ENCODE measurements at places on chromosomes 11 and 22.

DNA sequence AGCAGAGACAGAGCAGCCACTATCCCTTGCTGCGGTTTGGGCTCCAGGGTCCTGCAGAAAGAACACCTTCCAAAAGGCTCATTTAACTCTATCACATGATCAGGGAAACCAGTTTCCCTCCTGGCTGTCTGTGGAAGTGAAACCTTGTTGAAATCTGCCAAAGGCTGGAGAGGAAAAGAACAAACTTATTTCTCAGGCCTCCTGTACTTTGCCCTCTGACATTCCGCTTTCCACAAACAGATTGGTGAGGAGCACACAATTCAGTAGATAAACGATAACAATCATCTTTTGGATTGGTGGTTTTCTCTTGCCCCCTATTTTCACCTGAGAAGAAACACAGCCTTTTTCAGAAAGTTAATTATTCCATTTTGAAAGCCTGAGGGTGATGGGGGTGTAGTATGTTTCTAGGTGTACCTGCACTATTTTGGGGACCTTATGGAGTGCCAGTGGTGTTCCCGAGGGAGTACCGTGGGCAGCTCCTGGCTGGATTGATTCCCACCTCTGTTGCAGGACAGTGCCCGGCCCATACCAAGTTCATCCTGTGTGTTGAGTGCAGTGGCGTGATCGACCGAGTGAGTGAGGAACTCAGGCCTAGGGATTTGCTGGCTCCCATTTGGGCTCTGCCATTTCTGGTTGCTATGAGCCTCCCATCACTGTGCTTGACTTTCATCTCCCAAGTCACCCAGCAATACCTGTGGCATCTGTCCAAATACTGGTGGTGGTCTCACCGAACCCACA lies 102.0 kb downstream of the TBC1D22A start:
- DNase-seq: no peak

- DNase-seq: no peak
Measured at GRCh38 chr22:36409056-36409455, 21.3 kb upstream of the MYH9 start.

- DNase-seq: no peak
Measured at GRCh38 chr11:6962673-6963072, 36.4 kb downstream of the ZNF215 start.

DNA sequence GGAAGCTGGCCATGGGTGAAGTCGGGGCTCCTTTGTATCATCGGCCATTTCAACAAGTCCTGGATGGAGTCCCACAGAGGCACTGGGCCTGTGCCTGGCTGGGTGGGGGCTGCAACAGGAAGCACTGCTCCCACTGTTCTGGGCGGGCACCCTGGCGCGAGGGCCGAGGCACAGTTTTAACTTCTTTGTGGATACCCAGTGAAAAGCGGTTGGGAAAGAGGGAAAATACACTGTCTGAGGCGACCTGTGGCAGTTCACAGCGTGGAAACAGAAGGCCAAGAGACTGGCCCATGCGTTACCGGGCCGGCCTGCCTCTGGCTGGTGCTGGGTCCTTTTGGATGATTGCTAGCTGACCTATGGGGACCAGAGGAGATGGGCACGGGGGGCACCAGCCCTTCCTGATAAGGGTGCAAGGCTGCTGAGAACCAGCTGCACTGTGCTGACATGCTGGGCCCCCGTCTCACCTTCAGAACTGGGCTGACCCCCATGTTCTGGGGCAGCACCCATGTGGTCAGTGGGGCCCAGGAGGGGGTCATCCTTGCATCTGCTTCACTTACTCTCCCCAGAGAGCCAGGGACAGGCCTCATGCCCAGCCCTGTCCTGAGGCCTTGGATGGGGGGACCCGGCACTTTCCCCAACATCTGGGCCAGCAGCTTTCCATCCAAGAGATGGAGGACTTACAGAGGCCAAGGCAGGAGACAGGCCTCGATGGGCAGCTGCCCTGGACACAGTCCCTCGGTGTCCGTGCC lies 4.2 kb downstream of the OVOL1 start:
- no peak for DNase-seq

DNA sequence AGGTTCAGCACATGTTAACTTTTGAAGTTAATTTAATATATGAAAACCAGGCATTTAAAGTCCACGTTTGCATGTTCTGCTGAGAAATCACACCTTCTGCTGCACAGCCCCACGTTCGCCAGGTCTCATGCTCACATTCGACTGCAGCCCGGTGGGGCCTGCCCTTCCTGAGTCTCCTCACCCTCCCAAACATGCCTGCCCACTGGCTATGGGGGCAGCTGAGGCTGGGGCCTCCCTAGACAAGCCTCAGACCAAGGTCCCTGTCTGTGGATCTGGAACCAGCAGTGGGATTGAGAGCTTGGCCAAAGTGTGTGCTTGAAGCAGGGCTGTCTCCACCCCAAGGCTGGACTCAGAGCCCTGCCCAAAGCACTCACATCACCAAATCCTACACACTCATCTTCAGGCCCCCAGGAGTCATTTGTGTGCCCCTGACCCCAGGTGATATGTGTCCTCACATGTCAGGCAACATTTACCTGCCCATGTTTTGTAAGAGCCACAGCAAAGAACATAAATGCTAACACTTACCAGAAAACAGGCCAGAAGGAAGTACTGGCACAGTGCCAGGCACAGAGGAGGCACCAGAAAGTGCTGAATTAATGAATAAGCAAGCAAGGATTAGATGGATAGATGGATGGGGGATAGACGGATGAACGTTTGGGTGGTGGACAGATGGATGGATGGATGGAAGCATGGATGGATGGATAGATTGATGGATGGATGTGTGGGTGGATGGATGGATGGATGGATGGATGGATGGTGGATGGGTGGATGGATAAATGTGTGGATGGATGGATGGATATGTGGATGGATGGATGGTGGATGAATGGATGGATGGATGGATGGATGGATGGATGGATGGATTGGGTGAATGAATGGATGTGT lies 9.4 kb upstream of the FADD start:
- DNase-seq: no peak

DNA sequence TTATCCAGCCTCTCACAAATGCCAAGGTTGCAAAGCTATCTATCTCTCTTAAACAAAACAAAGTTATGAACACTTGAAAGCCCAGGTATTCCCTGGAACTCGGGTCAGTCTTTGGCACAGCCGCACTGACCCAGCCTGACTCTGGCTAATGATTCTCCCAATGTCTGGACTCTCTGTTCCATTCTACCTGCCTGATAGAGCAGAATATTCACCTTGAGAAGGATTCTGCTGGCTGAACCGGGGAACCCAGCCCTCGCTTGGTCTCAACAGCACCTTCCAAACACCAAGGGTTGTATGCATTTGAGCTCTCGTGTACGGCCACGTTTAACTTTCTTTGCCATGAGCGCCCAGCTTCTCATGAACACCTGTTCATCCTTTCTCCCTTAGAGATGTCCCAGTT lies 116.8 kb downstream of the ZBTB16 start:
- no peak for DNase-seq

GRCh38 chr22:27725661-27726060 lies 75.9 kb downstream of the MN1 start:
- peak; percentile 52 for DNase-seq
